ENCODE measurements at places on chromosomes 16 and 17.

GRCh38 chr17:45346216-45347015, 29.6 kb upstream of the MAP3K14 start:
- peak; percentile 44 for DNase-seq

- no peak for DNase-seq
Observed at GRCh38 chr17:35051183-35051578, 12.3 kb downstream of the RFFL start.

DNA sequence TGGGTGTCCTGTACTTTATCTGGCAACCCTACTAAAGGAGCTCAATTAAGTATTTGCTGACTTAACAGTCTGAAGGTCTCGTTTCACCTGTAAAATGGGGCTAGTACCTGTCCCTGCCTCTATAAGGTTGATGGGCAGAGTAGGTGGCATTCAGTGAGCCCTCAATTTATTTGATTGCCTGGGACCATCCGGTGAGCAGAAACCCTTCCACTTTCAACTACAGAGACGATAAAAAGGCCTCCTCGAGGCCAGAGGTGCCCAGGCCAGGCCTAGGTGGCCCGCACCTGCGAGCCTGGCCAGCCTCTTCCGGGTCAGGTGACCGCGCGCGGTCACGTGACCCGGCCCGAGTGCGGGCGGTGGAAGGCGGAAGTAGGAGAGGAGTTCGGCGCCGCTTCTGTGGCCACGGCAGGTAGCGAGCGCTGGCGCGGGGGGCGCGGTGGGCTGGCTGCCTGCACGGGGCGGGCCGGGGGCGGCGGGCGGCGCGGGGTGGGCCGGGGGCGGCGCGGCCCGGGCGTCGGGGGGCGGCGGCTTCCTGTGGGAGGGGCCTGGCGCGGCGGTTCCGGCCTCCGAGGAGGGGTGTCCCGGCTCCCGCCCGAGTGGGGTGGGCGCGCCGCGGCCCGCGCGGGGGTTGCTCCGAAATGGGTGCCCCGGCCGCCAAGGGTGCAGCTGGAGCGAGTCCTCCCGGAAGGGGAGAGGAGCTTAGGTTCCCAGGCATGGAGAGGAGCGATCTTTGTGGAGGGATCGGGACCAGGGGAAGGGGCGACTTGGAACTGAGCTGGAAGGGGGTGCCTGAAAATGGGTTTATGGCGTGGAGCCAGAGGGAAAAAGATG, at the start of gene WWP2:
WWP2 (plus strand) TSS at position 350 of the 831 bp plus-strand sequence. CDS start 24,679 bp downstream, outside the sequence.
- peak; percentile 72 for DNase-seq

DNA sequence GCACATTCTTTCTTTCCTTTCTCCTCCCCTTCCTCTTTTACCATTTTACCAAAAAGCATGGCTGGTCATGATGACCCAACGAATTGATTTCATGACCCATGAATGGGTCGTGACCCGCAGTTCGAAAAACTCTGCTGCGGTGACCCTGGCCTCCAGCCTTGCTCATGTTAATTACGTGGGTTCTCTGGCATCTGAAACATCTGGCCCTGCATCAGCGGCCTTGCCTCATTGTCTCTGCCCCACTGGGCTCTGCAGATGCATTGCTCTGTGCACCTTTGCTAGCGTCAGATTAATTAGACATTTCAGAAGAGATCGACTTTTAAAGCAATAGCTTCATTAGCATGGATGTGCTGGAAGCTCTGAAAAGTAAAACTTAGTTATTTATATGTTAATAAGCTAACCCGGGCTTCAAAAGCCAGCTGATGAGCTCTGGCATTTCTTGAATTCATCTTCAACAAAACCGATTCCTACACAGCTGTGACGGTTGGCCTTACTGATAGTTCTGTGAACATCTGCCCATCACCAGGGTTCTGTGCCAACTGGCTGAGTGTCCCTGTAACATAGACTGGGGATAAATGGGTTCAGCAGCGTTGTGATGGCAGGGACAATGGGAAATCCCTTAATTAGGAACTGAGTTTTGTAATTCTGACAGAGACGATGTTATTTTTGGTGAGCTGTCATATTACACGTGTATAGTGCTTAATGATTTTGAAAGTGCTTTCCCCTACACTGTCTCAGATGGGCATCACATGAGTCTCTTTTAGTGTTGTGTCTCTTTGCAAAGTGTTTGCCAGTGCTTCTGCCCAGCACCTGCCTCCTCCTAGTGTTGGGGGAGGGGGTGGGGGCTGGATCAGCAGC, 225.9 kb upstream of the EEF2KMT start:
- DNase-seq: no peak

- no peak for DNase-seq
Observed at GRCh38 chr17:292016-292415, 60.6 kb downstream of the RPH3AL start.

DNA sequence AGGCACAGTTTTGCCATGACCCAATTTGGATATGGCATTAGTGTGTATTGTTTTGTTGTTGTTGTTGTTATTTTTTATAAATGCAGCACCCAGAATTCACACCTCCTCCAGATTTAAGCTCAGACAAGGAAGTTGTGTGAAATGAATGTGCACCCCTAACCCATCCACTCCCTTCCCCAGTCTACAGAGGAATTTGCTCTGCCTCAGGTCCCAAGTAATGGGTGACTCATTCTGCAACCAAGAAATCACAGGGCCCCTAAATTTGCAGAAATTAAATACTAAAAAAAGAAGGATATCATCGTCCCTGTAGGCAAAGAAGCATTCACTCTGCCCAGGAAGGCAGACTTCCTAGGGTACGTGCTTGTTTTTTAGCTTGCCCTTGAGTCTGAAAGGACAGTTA, 62.3 kb downstream of the CLEC16A start:
- DNase-seq: no peak
